EH (cell line): ENCODE measurements at places on chromosomes 7 and 10.

- DNase-seq = no peak
Observed at GRCh38 chr10:129057856-129058663, 409.0 kb upstream of the MGMT start.

DNA sequence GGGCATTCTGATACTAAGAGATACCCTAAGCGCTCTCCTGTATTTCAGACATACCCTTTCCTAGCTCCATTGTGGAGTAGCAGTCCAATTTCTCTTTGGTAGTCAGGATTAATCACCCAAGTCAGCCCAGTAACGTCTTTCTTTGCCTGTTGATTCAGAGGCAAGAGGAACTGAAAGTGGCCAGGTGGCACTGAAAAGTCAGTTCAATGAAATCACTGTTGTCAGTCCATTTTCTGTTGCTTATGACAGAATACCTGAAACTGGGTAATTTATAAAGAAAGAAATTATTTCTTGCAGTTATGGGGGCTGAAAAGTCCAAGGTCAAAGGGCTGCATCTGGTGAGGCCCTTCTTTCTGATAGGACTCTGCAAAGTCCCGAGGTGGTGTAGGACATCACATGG is 40.2 kb downstream of the ANKRD61 start:
- DNase-seq = no peak

- peak; percentile 94 for DNase-seq
Observed at GRCh38 chr10:44978570-44979280, at the start of gene DEPP1. Gene DEPP1, minus strand, starts transcription at chr10:44978809. Its CDS starts 779 bp downstream, at chr10:44978030.

DNA sequence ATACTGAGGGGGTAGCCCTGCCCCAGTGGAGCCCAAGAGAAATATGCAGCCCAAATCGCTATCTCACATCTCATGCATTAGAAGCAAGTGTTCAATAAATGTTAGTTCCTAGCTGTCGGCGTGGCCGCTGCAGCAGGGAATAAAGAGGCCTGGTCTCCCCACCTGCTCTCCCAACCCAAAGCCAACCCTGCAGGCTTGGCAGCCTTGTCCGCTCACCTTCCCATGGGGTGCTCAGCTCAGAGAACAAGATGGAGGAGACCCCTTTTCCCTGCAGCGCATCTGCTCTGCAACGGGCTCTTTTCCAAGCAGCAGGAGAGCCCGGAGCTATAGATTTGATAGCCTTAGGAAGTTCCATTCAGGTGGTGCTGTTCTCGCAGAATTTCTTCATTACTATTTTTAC is 12.0 kb upstream of the DOCK1 start:
- DNase-seq = no peak

DNA sequence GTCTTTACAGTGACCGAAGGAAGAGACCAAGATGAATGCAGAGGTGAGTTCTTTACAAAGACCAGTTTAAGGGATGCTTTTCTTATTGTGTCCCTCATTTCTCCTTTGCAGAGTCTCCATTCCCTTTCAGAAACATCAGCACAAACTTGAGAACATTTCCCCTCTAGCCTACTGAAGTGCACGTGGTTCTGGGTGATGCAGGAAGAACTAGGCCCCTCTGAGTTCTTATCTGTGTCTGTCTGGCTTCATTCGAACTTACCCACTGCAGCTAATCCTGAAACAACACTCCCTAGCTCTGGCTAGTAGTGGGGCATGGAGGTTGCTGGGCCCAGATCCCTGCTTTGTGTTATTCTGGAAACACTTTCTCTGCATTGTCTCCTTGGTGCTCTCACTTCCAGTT is 12.6 kb downstream of the BLVRA start:
- no peak for DNase-seq

DNA sequence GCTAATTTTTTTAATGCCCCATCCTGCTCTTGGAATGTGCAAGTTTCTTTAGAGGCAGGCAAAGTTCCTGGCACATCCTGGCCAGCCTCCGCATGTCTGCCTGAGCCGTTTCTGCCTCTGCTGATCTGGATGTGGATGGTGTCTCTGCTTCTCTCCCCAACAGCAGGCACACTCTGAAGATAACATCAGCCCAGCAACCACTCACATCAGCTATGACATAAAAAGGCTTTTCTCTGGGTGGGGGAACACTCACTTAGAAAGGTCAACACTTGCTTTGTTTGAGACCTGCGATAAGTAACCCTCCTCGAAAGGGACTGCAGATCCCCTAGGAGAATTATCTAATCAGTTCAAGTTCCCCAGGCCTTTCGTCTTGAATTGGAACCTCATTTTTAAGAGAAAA is 142.9 kb downstream of the FGFR2 start:
- DNase-seq = peak; percentile 12

DNA sequence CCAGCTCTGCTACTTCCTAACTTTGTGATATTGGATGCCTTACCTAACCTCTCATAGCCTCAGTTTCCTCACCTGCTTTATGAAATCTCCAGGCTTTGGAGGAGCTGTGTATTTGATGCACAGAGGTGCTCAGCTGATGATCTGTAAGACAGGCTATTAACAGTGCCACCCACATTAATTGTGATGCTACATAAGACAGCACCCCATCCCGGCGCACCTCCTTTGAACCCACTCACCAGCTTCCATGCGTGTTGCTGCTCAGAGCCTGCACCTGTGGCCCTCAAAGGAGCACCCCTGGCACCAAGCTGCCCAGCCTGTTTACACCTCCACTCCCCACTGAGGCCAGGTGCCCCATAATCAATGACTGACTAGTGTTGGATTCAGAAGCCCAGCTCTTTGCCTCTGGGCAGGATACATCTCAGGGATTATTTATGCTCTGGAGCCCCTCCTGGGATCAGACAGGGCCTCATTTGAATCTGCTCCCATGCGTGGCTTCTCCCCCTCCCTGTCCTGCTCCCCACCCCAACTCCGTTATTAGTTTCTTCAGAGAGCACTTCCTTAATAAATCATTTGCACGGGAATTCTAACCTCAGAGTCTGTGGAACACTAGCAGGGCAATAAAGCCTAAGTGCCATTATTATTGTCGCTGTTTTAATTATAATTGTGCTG is 87.7 kb downstream of the GFRA1 start:
- DNase-seq = no peak

GRCh38 chr10:29685506-29685905 is 50.7 kb upstream of the SVIL start:
- DNase-seq = no peak
